ENCODE measurements at places on chromosomes 12 and 14. TPM values are rescaled to one million over a fixed set of nuclear protein-coding genes. Genes with fewer than 3 reads are reported as not detected.

Gene OR4M1
- total RNA-seq: not detected

Gene EPS8
- 165 TPM for total RNA-seq

Gene APAF1
- total RNA-seq: 39.3 TPM

Gene FAM181A
- not detected for total RNA-seq

Gene MIA2
- 15.7 TPM for total RNA-seq

Gene DCN
- 321 TPM for total RNA-seq

Gene P2RX2
- total RNA-seq: not detected

Gene FBLN5
- total RNA-seq: 3.8 TPM

Gene ATP6V1D
- total RNA-seq: 170 TPM

Gene ADSS1
- total RNA-seq: 1.7 TPM

Gene PLEKHG7
- not detected for total RNA-seq

Gene AP1G2
- 13.2 TPM for total RNA-seq

Gene OTUB2
- total RNA-seq: 2.0 TPM

Gene NANOG
- not detected for total RNA-seq

Gene SLC17A8
- total RNA-seq: not detected

Gene WDR20
- 13.8 TPM for total RNA-seq

Gene BEST3
- total RNA-seq: under 0.01 TPM

Gene RIPK3
- 0.56 TPM for total RNA-seq

Gene KRT6C
- not detected for total RNA-seq

Gene ACVRL1
- 35.1 TPM for total RNA-seq

Gene GALNT16
- total RNA-seq: 2.5 TPM

Gene LMO3
- 0.56 TPM for total RNA-seq

Gene GYS2
- total RNA-seq: not detected

Gene GPX2
- not detected for total RNA-seq

Gene MEG3
- 112 TPM for total RNA-seq

Gene APOLD1
- total RNA-seq: 77.2 TPM

Gene SNX6
- total RNA-seq: 213 TPM

Gene ADAM21
- 1.5 TPM for total RNA-seq

Gene B4GALNT3
- total RNA-seq: 0.28 TPM

Gene CLEC4C
- total RNA-seq: not detected

Gene OAS2
- 3.1 TPM for total RNA-seq

Gene PLXNC1
- 1.5 TPM for total RNA-seq

Gene RPL10L
- total RNA-seq: not detected

Gene SRRM4
- not detected for total RNA-seq

Gene GLT8D2
- total RNA-seq: 14.8 TPM

Gene ADAMTS20
- not detected for total RNA-seq

Gene TAMALIN
- 9.0 TPM for total RNA-seq

Gene HSPA2
- total RNA-seq: 2.3 TPM

Data from regular cardiac myocyte (primary cell).